T-helper 1 cell (primary cell): ENCODE measurements at places on chromosomes 6 and 20.
A peak's percentile ranks its signal among the peaks of the same experiment; 100 is the strongest.

- DNase-seq = no peak
Observed at GRCh38 chr6:25343984-25344383, 64.8 kb downstream of the CARMIL1 start.

- DNase-seq = no peak
Observed at GRCh38 chr6:111631903-111632460, 26.3 kb upstream of the TRAF3IP2 start.

DNA sequence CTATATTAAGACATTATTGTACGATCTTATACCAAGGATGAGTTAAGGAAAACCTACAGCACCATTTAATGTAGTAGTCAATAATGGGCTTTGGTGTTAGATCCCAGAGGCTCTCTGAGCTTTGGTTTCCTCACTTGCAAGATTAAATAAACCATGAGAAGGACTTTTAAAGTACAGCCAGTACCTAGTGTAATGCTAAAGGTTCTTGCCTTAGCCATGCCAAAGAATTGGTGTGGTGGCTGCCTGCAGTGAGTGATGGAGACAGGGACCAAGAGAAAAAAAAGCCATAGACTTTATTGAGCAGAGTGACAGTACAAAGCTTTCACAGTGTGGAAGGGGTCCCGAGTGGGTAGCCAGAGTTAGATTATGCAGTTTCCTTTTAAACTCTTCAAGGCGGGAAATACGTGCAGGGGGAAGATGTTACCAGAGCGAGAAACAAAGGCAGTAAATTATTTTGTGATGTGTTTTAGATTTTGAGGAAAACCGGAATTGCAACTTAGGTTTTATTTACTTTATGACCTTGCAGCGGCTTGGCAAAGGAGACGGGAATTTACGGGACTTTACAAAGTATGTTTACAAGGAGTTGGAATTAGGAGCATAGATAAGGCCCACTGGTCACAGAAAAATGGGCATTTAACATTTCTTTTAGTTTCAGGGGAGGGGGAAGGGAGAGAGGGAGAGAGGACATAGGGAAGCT lies 100.4 kb downstream of the MYO6 start:
- DNase-seq = no peak

GRCh38 chr6:36373368-36374019 lies 14.0 kb downstream of the ETV7 start:
- no peak for DNase-seq

GRCh38 chr20:47487175-47487917 lies 14.3 kb upstream of the NCOA3 start:
- peak; percentile 23 for DNase-seq

DNA sequence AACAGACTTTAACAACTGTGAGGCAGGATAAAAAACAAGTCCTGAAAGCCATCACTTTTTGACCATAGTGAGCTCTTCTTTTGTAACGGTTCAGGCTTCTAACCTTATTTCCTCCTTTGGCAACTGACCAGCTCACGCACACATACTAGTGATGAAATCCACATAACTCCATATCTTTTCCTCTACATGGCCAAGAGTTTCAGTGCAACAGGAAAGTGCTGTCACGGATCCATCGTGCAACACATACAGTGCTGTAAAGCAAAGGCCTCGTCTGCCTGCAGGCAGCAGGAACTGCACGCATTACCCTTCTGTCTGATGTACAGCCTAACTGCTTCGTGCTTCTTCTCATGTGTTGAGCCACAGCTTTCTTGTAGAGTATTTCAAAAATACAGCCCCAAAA lies 108.5 kb downstream of the EPM2A start:
- no peak for DNase-seq

DNA sequence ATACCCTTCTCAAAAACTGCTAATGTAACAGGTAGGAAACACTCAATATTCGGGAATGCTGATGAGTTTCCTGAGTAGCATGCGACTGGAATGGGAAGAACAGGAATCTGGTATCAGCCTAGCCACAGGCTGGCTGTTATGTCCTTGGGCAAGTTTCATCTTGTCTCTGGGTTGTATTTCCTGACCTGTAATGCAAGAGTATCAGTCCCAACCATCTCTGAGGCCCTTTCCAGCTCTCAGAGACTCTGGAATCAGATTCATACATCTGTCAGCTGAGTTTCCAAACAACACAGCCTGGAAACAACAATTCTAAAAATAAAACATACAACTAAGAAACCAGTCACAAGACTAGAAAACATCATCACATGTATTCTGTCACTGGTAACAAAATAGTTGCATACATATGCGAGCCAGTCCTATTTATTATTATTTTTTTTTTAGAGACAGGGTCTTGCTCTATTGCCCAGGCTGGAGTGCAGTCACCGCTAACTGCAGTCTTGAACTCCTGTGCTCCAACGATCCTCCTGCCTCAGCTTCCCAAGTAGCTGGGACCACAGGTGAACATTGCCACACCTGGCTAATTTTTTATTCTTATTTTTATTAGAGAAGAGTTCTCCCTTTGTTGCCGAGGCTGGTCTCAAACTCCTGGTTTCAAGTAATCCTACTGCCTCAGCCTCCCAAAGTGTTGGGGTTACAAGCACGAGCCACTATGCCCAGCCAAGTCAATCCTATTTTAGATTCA lies 16.7 kb upstream of the TFAP2A start:
- no peak for DNase-seq

- DNase-seq = no peak
Observed at GRCh38 chr6:36906539-36907325, 21.0 kb downstream of the C6orf89 start.

GRCh38 chr20:19433371-19434350 lies 221.2 kb downstream of the SLC24A3 start:
- no peak for DNase-seq

- DNase-seq = no peak
Observed at GRCh38 chr6:80174900-80175572, 68.6 kb downstream of the BCKDHB start.

- DNase-seq = no peak
Observed at GRCh38 chr6:75147512-75147911, 58.3 kb downstream of the COL12A1 start.

GRCh38 chr6:142088858-142089216 lies 43.9 kb upstream of the GJE1 start:
- no peak for DNase-seq

- no peak for DNase-seq
Observed at GRCh38 chr6:72849346-72849745, 227.5 kb downstream of the KCNQ5 start.

GRCh38 chr6:10831609-10832008 lies 6.7 kb downstream of the MAK start:
- DNase-seq = no peak

GRCh38 chr6:32947552-32948465 lies 5.1 kb downstream of the HLA-DMA start:
- DNase-seq = no peak

- DNase-seq = peak; percentile 11
Observed at GRCh38 chr20:52379723-52380336, 188.3 kb upstream of the ZFP64 start.

GRCh38 chr6:41785254-41785653 lies 2.2 kb upstream of the TOMM6 start:
- DNase-seq = no peak

DNA sequence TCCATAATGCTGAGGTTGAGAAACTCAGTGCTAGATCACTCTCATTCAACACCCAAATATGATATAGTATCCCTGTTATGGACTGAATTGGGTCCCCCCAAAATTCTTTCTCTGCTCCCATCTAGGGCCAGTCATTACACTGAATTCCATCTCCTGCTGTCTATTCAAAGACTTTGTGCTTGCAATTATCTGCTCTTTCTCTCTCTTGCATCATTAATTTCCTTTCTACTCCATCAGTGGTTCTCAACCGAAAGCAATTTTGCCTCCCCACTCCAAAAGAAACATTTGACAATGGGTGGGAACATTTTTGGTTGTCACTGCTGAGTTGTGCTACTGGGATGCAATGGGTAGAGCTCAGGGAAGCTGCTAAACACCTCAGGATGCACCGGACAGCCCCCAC lies 271.5 kb upstream of the CDYL start:
- DNase-seq = no peak

DNA sequence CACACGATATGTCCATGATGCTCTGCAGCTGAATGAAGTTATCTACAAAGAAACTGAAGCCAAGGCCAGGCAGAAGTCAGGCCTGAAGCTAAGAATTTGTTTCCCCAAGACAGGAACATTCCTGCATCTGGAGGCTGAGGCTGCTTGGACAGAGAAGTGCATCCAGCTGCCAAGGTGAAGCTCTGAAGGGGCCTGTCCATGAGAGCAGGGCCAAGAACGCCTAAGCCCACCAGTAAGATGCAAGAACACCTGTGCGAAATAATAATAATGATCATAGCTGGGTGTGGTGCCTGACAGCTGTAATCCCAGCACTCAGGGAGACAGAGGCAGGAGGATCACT lies 37.7 kb upstream of the B4GALT5 start:
- DNase-seq = no peak

DNA sequence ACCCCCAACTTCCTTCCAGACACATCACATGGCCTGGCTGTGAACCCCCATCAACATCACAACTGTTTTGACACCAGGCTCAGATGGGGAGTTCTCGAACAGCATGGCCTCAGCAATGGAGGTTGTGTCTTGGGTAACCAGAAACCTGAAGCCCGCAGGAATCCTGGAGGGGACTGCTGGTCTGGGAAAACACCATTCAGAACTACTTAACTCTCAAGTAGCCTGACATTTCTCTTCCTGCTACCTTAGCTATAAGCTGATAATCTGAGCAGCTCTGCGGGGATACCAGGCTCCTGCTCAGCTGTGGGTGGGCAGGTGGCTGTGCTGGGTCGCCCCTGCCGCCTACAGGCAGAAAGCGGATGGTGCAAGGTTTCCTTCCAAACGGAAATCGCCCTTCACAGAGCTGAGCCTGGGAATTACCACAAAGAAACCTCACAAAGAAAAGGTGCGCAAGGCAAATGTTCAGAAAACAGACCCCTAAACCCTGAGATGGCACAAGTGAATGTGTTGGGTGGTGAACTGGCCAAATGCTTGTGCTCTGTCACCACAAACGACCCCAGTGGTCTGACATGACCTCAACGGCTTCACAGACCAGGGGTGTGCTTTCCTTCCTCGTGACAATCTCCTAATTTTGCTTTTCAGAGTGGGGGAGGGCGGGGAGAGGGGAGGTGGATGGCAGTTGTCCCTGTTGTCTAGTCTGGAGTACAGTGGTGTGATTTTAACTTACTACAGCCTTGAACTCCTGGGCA lies 29.5 kb downstream of the SNX5 start:
- DNase-seq = peak; percentile 58

GRCh38 chr6:119742188-119742803 lies 392.7 kb upstream of the MAN1A1 start:
- no peak for DNase-seq

DNA sequence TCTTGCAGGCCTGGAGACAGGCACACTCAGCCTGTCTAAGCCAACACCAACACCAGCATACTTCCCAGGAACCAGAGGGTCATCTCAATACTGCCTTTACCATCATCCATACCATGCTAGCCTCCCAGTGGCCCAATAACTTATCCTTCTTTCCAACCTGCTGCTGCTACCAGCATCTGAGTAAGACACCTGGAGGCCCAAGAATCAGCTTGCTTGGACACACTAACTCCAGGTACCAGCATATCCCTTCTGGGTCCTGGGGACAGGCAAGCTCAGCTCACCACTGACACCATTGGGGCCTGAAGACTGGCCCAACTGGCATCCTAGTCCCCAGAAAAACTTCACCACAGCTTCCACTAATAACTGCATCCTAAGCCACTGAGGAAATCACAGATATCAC lies 205.3 kb downstream of the CD109 start:
- no peak for DNase-seq

DNA sequence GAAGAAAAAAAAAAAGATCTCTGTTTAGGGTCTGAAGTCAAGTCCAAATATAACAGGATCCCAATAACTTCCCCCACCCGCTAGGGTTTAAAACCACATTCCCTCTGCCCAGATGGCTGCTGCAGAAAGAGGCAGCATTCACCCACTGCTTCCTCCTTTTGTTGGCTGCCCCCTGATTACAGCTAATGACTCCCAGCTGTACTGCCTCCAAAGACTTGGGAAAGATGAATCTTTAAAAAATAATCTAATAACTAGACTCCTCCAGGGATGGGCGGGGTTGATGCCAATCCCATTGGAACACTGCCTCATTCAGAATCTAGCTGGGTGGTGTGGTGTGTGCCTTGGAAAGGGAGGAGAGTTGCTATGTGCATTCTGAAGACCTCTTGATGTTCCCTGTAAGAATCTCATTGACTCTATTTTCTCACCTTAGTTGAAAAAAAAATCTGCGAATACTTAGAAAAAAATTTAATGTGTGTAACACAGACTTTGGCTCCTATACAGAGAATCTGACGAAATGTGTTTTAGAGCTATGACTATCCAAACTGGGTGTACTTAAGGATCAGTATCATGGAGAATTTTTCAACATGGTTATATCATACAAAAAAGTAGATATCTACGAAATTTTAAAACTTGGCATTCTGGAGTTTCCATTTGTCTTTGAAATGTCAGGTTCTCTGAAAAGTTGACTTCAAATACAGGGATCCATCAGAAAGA lies 174.0 kb downstream of the RNF144B start:
- DNase-seq = no peak

DNA sequence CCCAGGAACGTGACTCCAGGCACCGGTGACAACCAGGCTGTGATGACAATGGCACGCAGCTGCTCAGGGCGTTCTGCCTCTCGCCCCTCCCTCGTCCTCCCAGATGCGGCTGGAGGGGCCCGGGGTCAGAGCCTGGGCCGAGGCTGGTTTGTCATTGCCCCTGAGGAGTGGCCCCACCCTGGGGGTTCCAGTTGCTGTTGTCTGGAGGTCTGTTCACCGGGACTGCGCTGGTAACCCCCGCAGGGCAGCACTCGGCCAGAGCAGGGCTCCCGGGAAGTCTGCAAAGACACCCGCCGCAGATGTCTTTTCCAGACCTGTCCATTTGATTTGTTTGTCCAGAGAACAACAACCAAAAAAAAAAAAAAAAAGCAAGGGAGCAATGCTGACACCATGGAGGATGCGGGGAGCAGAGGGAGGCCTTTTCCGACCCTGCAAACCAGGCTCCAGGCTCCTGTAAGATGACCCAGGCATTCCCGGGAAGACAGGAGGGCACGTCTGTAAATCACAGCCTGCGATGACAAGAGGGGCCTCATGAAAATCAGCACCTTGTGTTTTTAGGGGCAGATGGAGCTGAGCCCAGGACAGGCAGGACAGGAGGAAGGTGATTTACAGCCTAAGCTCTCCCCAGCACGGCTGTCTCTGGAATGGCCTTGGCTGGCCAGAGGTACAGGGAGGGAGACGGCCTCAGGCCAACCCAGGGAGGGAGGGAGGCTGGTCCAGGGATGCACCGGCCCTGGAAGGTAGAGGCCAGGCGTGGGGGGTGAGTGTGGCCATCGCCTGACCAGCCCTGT lies 189.3 kb downstream of the ERMARD start:
- no peak for DNase-seq
